ENCODE measurements at places on chromosomes 4 and X. TPM values are rescaled to one million over a fixed set of nuclear protein-coding genes. Genes with fewer than 3 reads are reported as not detected.
A peak's percentile ranks its signal among the peaks of the same experiment; 100 is the strongest.

MAGEB1 gene
- not detected for total RNA-seq

DNA sequence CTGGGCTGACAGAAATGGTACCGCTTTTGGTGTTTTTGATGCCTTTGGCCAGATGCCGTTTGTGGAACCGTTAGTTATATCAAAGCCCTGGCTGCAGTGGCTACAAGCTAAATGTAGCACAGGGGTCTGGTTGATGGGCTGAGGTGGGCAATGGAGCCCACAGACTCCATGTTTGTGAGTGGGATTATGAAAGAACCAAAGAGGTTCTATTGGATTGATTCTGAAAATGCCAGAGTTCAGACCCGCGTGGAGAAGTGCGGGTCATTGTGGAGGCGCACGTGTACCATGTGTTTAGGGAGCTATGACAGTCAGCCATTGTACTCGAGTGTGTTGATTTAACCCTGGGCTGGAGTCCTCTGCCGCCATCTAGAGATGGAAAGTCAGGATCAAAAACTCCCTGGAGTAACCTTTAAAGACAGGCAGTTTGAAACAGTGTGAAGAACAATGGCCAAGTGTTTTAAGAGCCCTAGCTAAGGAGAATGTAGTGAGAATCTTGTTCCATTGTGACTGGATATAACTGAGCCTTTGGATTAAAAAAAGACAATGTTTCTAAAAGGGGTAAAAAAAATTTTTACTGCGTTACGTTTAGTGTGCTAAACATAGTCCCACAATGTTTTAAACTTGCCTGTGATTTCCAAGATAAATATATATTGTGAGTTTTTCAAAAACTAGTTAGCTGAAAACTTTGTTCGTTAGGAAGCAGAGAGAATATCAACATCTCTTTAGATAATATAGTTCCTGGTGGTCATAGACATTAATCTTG lies 12.7 kb downstream of the ART3 start:
- DNase-seq: peak; percentile 42

- no peak for DNase-seq
Measured at GRCh38 chr4:149784018-149784417, 31.6 kb downstream of the IQCM start.

- DNase-seq: peak; percentile 41
Measured at GRCh38 chr4:141636082-141636770, at the start of gene IL15. TSS of gene IL15 (plus strand) at chr4:141636583. CDS start at chr4:141719465, 82,882 bp downstream.
